Type B pancreatic cell (in vitro differentiated cells): ENCODE measurements at places on chromosomes 1 and 21. TPM values are rescaled to one million over a fixed set of nuclear protein-coding genes. Genes with fewer than 3 reads are reported as not detected.

- no peaks in the 10 kb centered on the region for H3K36me3 ChIP-seq
- H3K27me3 ChIP-seq = no peaks in the 10 kb centered on the region
- DNase-seq = no peak
- H3K4me3 ChIP-seq = no peak overlapping the region
- peak overlapping the region; percentile 75 for H3K27ac ChIP-seq
Observed at GRCh38 chr1:119340861-119341261, 27.7 kb upstream of the HAO2 start.

DNA sequence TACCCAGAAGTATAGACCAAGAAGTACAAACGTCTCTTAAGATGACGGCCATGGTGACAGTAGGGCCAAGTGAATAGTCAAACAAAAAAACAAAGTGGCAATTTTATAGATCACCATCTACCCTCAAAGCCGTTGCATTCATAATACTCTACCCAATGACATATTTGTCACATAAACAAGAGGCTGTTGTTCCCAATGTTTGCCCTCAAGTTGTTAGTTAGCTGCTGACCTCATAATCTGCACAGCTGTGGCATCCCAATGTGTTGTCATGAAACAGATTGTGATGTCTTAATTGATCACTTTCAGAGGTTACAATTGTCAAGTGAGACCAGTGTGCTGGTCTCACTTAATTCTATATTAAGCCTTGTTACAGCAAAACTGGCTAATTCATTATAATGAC is 333.8 kb downstream of the ST6GALNAC3 start:
- H3K27ac ChIP-seq = no peak overlapping the region
- H3K36me3 ChIP-seq = no peaks in the 10 kb centered on the region
- H3K4me1 ChIP-seq = peaks cover 4% of the 10 kb centered on the region

Gene ACTN2
- total RNA-seq = 0.21 and 2.4 TPM in 2 replicates

Gene ANKRD35
- 0.12 and 0.56 TPM in 2 replicates for total RNA-seq

Gene CXADR
- total RNA-seq = 47.3 and 52.1 TPM in 2 replicates

DNA sequence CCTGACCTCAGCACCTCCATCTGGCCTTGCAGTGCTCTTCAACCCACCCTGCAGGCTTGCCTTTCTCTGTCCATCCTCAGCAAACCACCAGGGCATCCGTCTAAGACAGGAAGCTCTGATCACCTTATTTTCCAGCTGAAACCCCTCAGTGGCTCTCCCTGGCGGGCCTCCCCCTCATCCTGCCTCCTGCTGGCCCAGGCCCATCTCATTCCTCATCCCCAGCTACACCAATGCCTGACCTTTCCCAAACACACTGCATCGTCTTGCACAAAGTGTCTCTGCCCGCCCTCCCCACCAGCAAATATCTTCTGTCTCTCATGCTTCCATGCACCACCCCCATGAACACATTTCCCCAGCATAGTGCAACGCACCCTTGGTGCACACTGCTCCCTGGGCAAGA is 205.0 kb downstream of the TOMM20 start:
- DNase-seq = no peak
- no peak overlapping the region for H3K4me3 ChIP-seq
- no peaks in the 10 kb centered on the region for H3K36me3 ChIP-seq
- peaks cover 37% of the 10 kb centered on the region for H3K4me1 ChIP-seq

Gene LDLRAD1
- total RNA-seq = 1.3 and 1.5 TPM in 2 replicates

- no peaks in the 10 kb centered on the region for H3K27me3 ChIP-seq
- peaks cover 18% of the 10 kb centered on the region for H3K36me3 ChIP-seq
- no peak overlapping the region for H3K4me3 ChIP-seq
- DNase-seq = peak; percentile 27
Observed at GRCh38 chr1:24382165-24382577, 31.4 kb downstream of the STPG1 start.

- H3K36me3 ChIP-seq = peaks cover 5% of the 10 kb centered on the region
- no peaks in the 10 kb centered on the region for H3K27me3 ChIP-seq
- no peak for DNase-seq
- H3K27ac ChIP-seq = no peak overlapping the region
- no peak overlapping the region for H3K4me3 ChIP-seq
- peaks cover 17% of the 10 kb centered on the region for H3K4me1 ChIP-seq
Observed at GRCh38 chr1:107252271-107252670, 111.4 kb downstream of the NTNG1 start.

GRCh38 chr1:11720525-11720924 is 15.4 kb upstream of the AGTRAP start:
- H3K27me3 ChIP-seq = peaks cover 4% of the 10 kb centered on the region
- no peaks in the 10 kb centered on the region for H3K36me3 ChIP-seq
- DNase-seq = no peak
- H3K27ac ChIP-seq = no peak overlapping the region
- no peaks in the 10 kb centered on the region for H3K4me1 ChIP-seq
- no peak overlapping the region for H3K4me3 ChIP-seq

DNA sequence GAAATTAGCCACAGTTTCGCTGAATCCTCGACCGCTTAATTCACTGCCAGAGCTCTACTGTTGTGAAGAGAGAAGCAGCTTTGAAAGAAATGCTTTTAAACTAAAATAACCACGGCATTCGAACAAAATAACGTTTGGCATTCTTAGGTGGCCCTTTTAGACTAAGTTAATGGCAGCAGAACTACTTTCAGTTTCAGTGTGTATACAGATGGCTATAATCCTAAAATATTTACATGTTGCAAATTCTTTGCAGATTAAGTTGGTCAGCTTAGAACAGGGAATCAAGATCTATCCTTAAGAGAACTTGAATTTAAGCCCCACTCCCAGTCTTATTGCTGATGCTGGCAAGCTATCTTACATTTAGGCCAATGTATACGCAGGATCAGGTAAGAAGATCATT is 62.7 kb downstream of the ADSS2 start:
- H3K36me3 ChIP-seq = no peaks in the 10 kb centered on the region
- H3K4me1 ChIP-seq = no peaks in the 10 kb centered on the region
- H3K27me3 ChIP-seq = no peaks in the 10 kb centered on the region
- no peak for DNase-seq
- no peak overlapping the region for H3K4me3 ChIP-seq

DNA sequence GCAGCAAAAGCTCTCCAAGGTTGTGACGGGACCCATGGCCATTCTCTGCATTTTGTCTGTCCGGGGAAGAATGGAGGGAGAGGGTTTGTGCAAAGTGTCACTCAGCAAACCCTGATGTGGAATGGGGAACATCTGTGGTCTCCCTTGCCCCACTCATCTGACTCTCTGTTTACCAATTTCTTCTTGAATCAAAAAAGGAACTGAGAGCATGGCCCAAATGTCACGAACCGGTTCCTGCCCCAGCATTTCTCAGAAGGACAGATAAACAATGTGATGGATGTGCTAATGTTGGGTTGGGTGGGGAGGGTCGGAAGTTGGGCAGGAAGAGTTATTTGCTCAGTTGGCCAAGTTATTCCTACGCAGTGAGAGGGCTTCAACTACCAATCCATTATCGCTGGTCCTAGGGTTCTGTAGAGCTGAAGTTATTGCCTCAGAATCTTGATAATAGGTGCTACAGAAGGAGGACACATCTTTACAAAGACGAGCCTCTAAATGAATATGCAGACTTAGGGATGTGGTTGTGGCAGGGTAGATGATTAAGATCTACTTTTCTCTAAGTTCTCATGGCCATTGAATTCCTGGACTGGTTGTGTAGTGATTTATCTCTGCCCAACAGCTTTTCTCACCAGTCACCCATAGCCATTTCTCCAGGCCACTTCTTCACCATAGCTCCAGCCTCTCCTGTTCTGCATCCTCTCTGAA is 9.6 kb upstream of the DUSP12 start:
- H3K27me3 ChIP-seq = peaks cover 55% of the 10 kb centered on the region
- H3K36me3 ChIP-seq = no peaks in the 10 kb centered on the region
- no peak overlapping the region for H3K27ac ChIP-seq
- no peak for DNase-seq

DNA sequence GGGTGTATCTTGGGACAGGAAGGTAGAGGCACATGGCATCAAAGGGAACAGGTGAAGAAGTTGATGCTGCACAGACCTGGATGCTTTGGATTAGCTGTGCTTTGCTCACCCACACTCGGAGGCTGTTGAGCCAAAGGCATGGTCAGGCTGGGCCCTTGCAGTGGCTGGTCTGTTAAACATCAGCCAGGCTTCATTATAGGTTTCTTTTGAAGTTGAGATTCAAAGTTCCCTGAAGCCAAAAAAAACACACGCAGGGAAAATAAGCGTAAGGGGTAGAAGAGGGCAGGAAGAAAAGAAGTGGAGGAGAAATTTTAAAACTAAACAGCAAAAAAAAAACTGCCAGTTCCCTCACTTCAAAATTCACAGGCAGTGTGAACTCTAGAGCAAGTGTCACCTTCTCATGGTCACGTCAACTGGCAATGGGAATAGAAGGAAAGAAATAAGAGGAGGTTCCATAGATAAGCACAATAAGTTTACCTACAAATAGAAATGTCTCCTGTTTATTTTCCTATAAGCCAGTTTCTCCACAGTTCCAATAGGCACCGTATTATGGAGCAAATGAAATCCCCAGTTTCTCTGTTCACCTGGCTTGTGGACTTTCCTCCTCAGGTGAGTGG is 139.5 kb downstream of the PAPPA2 start:
- peaks cover 20% of the 10 kb centered on the region for H3K4me1 ChIP-seq
- DNase-seq = no peak
- no peak overlapping the region for H3K4me3 ChIP-seq
- peaks cover 4% of the 10 kb centered on the region for H3K27me3 ChIP-seq
- H3K27ac ChIP-seq = no peak overlapping the region

GRCh38 chr1:57770772-57771171 is 346.9 kb upstream of the DAB1 start:
- H3K4me1 ChIP-seq = no peaks in the 10 kb centered on the region
- H3K36me3 ChIP-seq = no peaks in the 10 kb centered on the region
- no peak for DNase-seq
- no peak overlapping the region for H3K27ac ChIP-seq

GRCh38 chr1:53375440-53375839 is 47.6 kb upstream of the LRP8 start:
- H3K27me3 ChIP-seq = peaks cover 23% of the 10 kb centered on the region
- peaks cover 10% of the 10 kb centered on the region for H3K4me1 ChIP-seq
- H3K4me3 ChIP-seq = no peak overlapping the region
- DNase-seq = peak; percentile 64
- no peaks in the 10 kb centered on the region for H3K36me3 ChIP-seq

Gene CTBS
- 10.6 and 11.3 TPM in 2 replicates for total RNA-seq

Gene TRIM63
- 1.7 and 4.1 TPM in 2 replicates for total RNA-seq

DNA sequence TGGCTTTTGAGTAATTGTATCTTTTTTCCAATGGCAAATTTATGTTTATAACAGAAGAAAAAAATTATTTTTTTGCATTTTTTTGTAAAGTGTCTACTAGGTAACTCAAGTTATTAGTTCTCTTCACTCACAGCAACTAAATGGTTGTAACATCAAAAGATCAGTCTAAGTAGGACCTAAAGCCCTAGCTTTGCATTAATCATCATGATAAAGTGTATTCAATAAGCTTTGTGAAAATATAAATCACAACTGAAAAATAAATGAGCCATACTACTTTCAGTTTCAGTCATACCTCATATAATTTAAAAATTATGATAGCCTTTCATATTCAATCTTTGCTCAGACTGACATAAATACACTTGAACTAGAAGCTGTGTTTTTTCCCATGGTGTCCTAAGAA is 6.9 kb downstream of the TAF5L start:
- DNase-seq = no peak
- no peak overlapping the region for H3K27ac ChIP-seq
- peaks cover 12% of the 10 kb centered on the region for H3K4me1 ChIP-seq
- no peak overlapping the region for H3K4me3 ChIP-seq
- no peaks in the 10 kb centered on the region for H3K27me3 ChIP-seq

DNA sequence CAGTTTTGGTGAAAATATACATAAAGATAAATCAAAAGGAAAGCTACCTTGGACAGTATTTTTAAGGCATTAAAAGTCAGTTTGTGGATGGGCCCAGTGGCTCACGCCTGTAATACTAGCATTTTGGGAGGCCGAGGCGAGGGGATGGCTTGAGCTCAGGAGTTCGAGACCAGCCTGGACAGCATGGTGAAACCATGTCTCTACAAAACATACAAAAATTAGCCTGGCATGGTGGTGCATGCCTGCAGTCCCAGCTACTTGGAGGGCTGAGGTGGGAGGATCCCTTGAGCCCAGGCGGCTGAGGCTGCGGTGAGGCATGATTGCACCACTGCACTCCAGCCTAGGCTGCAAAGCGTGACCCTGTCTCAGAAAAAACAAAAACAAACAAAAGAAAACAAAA is 1253.8 kb downstream of the MRPL39 start:
- no peaks in the 10 kb centered on the region for H3K36me3 ChIP-seq
- H3K4me1 ChIP-seq = no peaks in the 10 kb centered on the region
- no peak overlapping the region for H3K27ac ChIP-seq
- no peak for DNase-seq

Gene RIPK4
- 13.7 and 30.3 TPM in 2 replicates for total RNA-seq

- H3K27ac ChIP-seq = no peak overlapping the region
- no peaks in the 10 kb centered on the region for H3K27me3 ChIP-seq
- no peak overlapping the region for H3K4me3 ChIP-seq
- H3K4me1 ChIP-seq = peaks cover 5% of the 10 kb centered on the region
- peaks cover 16% of the 10 kb centered on the region for H3K36me3 ChIP-seq
Observed at GRCh38 chr1:180188091-180188506, 33.4 kb downstream of the QSOX1 start.

DNA sequence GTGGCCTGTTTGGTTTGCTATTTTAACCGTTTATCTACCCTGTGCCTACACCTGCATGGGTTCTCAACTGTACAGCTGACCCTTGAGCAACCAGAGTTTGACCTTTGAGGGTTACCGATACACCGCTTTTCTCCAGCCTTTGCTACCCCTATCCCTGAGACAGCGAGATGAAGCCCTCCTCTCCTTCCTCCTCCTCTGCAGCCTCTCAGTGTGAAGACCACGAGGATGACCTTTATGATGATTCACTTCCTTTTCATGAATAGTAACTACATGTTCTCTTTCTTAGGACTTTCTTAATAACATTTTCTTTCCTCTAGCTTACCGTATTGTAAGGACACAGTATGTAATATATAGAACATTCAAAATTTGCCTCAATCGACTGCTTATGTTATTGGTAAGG is 14.5 kb upstream of the RNF187 start:
- H3K4me1 ChIP-seq = no peaks in the 10 kb centered on the region
- no peak overlapping the region for H3K27ac ChIP-seq
- no peak overlapping the region for H3K4me3 ChIP-seq
- H3K27me3 ChIP-seq = peaks cover 48% of the 10 kb centered on the region

- H3K27me3 ChIP-seq = no peaks in the 10 kb centered on the region
- H3K36me3 ChIP-seq = peaks cover 35% of the 10 kb centered on the region
- peak overlapping the region; percentile 59 for H3K27ac ChIP-seq
- peaks cover 42% of the 10 kb centered on the region for H3K4me1 ChIP-seq
- H3K4me3 ChIP-seq = no peak overlapping the region
- no peak for DNase-seq
Observed at GRCh38 chr1:14968251-14968851, 185.2 kb upstream of the TMEM51 start.

DNA sequence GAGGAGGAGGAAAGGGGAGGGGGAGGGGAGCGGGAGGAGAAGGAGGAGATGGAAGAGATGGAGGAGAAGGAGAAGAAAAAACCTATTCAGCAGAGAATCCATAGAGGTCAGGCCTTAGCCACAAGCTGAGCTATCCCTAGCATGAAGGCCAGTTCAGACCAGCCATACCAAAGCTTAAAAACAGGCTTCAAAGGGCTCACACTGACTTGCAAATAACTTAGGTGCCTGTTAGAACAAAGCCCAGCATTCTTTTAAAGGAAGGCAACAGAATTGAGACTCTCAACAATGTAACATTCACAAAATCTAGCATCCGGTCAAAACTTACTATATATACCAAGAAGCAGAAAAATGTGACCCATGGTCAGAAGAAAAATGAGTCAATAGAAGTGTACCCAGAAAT is 43.6 kb upstream of the IFFO2 start:
- H3K4me1 ChIP-seq = no peaks in the 10 kb centered on the region
- no peak for DNase-seq
- H3K27me3 ChIP-seq = peaks cover 3% of the 10 kb centered on the region
- H3K27ac ChIP-seq = no peak overlapping the region
- no peaks in the 10 kb centered on the region for H3K36me3 ChIP-seq

GRCh38 chr1:22096036-22096435 is 43.5 kb downstream of the CDC42 start:
- H3K36me3 ChIP-seq = peaks cover 35% of the 10 kb centered on the region
- no peak overlapping the region for H3K27ac ChIP-seq
- peaks cover 5% of the 10 kb centered on the region for H3K4me1 ChIP-seq
- no peak for DNase-seq
- no peaks in the 10 kb centered on the region for H3K27me3 ChIP-seq
- H3K4me3 ChIP-seq = no peak overlapping the region
